Stimulated activated CD8-positive, alpha-beta memory T cell treated with anti-CD3 and anti-CD28 coated beads, Interleukin-4, amount 100 ng/mL, for 4 hours (primary cell): ENCODE measurements at places on chromosomes 6 and 20.

DNA sequence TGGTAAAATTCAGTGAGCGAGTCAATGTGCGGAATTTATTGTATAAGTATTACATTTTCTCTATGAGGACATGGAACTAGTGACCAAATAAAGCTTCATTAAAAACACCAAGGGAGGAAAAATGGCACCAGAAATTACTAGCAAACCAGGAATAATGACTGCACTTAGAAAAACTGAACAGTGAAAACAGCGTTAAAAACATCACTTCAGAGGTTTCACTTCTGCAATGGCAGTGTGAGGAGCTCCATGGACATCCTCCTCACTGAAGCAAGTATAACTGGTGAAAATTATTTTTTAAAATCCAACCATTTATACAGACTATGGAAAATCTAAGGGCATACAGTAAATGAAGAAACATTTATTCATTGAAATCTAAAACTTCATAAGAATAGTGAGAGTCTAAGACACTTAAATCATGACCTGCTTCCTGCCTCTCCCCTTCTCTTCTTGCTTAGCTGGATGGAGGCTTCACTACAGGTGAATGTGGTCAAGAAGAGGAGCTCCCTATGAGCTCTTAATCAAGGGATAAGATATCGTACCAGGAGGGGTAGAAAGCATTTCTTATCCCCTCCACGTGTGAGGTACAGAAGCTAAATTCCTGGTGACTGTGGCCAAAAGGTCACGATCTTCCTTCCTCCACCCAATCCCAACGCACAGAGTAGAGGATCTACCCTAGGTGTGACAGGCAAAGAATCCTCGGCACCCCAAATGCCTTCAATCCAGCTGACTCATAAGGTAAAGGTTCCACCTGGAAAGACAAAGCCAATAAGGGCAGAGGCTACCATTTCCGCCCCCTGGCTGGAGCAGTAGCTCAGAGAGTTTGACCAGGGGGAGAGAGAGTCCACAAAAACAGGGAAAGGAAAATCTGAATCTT is 12.3 kb upstream of the ASF1A start:
- no peak for DNase-seq

- DNase-seq: no peak
These were observed 1.9 kb downstream of the RRBP1 start for GRCh38 chr20:17679941-17680835.

GRCh38 chr6:158157064-158157764 is 10.8 kb downstream of the SERAC1 start:
- no peak for DNase-seq

- peak; percentile 45 for DNase-seq
These were observed 143.8 kb downstream of the LPA start for GRCh38 chr6:160520043-160520904.

DNA sequence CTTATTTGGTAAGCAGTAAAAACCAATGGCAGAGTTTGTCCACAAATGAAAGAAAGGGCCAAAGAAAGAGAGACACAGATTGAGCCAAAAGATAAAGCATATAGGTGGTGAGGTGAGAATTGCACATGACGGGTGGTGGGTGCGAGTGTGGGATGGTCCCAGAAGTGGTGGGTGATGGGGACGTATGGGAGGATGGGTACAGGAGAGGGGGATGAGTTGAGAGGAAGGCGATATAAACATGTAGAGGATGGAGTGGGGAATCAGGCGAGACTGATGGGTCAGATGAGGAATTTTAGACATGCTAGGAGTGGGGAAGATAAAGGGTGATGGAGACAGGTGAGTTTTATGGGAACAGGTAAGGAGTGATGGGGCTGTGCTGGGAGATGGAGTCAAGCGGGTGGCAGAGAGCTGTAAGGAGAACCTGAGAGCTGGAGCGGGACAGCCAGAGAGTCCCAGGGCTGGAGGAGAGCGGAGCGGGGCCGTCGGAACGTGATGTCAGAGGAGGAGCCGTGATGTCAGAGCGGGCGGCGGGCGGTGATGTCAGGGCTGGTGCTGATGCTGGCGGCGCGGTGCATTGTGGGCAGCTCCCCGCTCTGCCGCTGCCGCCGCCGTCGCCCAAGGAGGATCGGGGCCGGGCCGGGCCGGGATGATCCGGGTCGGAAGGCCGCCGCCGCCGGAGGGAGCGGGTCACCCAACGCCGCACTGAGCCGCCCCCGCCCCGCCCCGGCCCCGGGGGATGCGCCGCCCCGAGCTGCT is at the start of gene TTBK1:
TTBK1 (plus strand) TSS at position 574 of the 756 bp plus-strand sequence. CDS start 3,180 bp downstream, outside the sequence.
- DNase-seq: no peak

DNA sequence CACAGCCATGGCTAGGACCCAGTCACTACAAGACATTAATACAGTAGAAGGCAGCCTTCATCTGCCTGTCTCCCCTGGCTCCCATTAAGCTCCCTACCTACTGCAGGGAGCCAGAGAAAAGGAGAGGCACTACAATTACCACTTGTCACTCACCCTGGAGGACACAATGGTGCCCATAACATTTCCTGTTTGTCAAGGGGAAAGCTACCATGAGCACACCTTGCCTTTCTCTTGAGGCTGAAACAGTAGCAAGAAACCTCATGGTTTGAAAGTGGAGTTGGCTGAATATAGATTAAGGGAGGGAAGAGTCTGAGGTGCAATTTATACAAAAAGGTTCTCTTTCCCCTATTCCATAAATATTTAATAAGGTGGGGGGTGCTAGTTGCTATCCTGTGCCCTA is 27.9 kb downstream of the STK38 start:
- DNase-seq: no peak

- no peak for DNase-seq
These were observed 11.8 kb downstream of the RIPOR2 start for GRCh38 chr6:24923885-24924401.

DNA sequence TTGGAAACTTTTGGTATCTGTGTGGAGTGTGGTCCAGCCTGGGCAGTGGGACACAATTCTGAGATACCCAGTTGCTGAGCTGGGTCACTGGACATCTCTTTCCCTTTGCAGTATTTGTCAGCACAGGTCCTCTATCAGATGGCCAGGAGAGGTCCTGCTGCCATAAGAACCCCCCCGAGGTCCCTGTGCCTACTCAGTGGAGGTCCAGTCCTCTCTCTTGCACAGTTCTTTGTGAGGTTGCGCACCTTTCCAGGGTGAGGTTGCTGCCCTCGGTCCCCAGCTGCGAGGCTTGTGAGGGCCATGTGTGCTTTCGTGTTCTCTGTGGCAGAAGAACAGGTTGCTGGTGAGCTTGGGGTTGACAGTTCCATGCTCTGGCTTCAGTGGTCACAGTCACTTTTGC is 320.6 kb downstream of the QKI start:
- DNase-seq: no peak

DNA sequence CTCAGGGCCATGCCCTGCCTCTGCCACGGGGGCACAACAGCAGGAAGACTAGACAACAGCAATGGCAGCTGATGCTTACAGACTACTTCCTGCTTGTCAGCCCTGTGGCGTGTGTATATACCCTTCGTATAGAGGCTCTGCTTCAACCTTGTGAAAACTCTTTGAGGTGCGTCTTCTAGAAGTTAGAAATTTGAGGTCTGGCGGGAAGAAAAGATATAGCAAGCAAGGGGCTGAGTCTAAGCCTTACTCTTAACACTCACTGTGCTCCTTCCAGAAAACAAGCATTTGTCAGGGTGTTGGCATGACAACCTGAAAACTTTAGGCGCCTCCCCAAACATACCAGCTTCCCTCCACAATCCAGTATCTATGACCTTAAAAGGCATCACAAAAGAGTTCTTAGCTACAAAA is 33.3 kb downstream of the JPH2 start:
- no peak for DNase-seq

DNA sequence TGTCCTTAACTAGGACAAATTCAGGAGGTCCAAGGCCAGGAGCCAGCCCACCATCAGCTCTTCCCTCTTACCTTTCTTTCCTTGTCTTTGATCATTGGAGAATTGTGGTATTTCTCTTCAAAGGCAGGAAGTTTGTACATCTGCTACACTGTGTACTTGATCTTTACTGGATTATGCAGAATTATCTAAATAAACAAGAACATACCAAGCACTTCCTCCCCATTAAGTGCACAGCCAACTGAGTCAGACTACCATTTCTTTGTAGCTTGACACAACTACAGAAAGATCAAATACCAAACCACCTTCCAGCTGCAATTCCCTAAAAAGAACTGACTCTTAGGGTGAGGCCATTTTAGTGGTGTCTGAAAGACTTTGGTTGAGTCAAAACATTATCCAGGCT is 195.1 kb downstream of the HDGFL1 start:
- no peak for DNase-seq

DNA sequence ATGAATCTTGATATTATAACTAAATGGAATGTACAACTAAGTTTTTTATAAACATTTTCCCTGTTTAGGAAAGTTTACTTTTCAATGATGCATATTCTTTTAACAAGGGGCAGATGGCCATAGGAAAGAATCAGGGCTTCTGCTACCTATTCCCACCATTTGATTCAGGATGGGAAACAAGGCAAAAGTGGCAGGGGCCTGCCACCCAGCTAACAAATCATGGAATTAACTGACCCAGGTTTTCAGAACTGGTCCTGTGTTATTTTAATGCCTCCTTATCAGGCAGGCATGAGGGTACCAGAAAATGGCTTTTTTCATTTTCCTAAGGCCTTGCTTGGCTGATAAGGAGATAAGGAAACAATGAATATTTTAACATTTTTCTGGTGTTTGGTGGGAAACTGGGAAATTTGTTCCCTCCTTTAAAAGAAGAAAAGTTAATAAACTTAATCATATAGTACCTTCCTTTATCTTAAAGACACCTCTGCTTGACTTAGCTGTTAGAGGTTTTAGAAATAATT is 6.7 kb downstream of the POU3F2 start:
- no peak for DNase-seq

DNA sequence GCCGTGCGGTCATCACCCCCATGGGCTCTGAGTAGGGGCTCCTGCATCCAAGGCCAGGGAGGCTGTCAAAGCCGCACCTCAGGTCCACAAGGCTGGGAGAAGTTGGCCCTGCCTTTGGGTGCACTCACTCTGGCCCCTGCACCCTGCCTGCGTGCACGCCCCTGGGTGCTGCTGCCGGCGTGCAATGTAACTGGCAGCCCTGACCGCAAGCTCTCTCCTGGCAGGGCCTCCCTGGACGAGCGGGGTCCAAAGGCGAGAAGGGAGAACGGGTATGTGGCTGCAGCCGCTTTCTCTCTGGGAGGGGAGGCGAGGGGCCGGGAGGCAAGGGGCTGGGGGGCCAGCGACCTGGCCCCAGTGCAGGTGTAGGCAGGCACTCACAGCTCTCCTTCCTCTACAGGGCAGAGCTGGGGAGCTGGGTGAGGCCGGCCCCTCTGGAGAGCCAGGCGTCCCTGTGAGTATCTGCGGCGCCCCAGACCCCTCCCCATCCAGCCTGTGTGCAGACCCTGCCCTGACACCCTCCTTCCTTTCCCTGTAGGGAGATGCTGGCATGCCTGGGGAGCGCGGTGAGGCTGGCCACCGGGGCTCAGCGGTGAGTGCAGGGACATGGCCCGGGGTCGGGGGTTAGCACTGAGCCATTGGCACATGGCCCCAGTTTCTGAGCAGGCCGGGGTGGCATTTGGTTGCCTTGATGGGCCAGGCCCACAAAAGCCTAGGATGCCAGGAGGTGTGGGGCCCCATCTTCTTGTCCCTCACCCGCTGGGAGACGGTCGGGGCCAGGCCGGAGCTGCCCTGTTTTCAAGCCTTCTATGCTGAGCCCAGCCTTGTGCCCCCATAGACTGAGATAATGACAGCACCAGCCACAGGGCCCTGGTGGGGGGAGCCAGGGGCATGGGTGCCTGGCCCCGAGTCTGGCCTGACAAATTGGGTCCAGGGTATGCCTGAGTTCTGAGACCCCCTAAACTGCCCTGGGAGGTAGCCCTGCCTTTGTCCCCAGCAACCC is 12.7 kb downstream of the COL9A3 start:
- no peak for DNase-seq

DNA sequence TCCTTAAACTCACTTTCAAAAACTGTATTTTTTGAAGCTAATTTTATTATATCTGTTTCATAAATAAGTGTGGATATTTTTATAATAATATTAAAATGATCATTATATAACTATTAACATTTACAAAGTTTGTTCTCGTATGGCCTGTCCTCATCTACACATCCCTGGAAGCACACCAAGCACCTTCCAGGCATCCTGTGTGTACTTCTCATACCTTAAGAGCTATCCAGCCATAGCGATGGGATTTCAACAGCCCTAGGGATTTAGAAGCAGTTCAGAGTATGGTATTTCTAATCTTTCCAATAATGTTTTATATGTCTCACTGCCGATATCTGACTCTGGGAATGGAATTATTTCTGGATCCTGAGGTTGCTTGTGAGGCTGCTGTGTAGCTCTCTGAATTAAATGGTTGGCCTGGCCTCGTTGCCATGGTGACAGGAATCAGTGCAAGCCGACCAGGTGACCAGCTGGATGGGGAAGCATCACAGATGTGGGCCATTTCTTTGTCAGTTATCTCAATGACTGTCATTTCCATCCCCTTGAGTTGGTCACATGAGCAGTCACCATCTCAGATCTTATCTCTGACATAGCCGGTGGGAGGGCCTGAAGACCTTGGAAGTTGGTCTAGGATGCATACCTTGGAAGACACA is 265.2 kb upstream of the RIN2 start:
- no peak for DNase-seq

DNA sequence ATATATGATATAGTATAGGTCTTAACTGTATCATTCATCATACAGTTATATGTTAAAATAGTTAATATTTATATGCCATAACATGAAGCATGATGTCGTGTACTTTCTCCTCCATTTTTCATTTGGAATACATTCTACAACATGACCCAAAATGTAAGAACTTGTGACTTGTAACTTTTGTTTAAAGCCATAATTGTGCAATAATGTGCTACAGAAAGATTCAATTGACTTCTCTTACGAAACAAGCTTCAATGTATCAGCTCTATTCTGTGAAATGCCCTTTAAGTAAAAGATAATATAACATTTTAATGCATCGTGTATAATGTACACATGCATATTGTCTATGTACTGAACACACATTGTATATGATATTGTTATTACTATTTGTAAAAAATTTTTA is 76.7 kb upstream of the FABP7 start:
- DNase-seq: no peak

GRCh38 chr6:126210398-126211075 is 129.4 kb upstream of the CENPW start:
- no peak for DNase-seq

GRCh38 chr6:166420351-166420750 is 37.6 kb upstream of the MPC1 start:
- no peak for DNase-seq

- no peak for DNase-seq
These were observed 124.1 kb upstream of the DST start for GRCh38 chr6:56766806-56767178.

GRCh38 chr6:134619077-134619476 is 301.2 kb upstream of the SGK1 start:
- DNase-seq: no peak

- no peak for DNase-seq
These were observed 3.4 kb upstream of the SULF2 start for GRCh38 chr20:47788741-47789080.

DNA sequence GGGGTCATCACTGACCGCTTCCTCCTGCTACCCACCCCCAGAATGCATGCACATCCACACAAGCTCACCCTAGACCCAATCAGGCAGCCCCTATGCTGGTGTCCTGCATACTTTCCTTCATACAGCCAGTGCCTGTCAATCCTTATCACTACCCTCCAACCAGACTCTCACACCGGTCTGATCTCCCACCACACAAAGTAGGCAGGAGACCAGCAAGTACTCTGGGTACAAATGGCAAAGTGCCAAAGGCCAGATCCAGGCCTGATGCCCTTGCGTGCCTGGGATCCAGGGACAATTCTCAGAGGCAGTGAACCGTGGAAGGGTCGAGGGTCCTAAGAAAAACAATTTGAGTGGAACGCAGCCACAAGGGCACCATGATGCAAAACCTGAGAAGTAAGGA is 114.2 kb downstream of the HIVEP2 start:
- no peak for DNase-seq
